Adrenal gland (tissue), 19 donors: ENCODE measurements at places on chromosomes 3 and 15.
A peak's percentile ranks its signal among the peaks of the same experiment; 100 is the strongest.

DNA sequence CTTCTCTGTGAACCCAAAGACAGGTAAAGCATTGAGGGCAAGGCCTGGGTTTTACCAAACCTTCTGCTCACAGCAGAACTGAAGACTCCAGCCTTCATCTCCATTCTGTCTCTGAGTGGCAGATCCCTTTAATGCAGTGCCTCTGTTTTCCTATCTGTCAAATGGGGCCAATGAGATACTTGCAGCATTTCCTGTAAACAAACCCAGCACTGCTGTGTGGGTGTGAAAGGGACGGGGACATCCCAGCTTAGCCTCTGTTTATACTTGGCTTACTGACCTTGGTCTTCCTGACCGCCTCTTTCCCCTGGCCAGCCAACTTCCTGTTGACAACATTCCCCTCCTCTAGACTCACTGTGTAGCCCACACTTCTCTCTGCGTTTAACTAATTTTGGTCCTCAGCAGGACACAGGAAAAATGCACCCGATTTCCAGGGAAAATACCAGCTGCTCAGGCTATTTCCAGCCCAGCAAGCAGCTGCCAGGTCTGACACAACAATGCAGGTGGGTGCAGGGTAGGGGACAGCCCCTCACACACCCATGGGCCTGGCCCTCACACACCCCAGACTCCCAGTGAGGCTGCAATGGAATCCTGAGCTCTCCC lies 105.9 kb upstream of the HERC1 start:
- peak; percentile 72 for DNase-seq

DNA sequence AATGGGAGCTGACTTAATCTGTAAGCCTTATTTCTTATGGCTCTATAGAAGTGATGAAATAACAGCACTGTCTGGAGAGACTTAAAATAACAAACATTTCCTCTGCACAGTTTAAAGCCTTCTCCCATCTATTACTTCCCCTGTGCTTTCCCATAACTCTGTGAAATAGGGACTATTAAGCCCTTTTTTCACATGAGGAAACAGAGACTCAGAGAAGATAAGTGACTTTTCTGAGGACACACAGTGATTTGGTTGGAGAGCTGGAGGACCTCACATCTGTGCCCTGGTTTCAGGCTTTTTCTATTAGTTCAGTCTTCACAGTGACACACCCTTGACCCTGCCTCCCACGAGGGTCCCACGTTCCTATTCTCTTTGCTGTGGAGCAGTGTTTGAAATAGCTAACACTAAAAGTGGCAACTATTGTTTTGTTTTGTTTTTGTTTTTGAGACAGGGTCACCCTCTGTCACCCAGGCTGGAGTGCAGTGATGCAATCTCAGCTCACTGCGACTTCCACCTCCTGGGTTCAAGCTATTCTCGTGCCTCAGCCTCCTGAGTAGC lies 82.9 kb downstream of the ST6GAL1 start:
- DNase-seq, result no peak

DNA sequence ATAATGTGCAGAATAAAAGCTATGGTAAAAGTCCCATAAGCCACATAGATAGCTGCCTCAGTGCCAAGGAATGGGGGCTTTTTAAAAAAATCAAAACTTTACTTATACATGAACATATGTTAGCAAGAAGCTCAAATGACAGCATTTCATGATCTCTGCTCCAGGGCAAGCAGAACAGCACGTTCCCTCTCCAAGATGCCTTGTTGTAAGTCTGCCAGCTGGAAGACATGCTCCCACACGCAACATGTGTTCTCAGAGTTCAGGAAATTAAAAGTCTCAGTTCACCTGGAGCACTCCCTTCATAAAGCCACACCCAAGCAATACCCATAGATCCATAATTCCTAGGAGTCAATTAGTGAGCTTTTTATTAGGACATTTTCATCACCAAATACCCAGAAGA lies 52.2 kb downstream of the ABI3BP start:
- no peak for DNase-seq

- no peak for DNase-seq
Measured at GRCh38 chr3:120436523-120437050, 14.2 kb downstream of the FSTL1 start.

DNA sequence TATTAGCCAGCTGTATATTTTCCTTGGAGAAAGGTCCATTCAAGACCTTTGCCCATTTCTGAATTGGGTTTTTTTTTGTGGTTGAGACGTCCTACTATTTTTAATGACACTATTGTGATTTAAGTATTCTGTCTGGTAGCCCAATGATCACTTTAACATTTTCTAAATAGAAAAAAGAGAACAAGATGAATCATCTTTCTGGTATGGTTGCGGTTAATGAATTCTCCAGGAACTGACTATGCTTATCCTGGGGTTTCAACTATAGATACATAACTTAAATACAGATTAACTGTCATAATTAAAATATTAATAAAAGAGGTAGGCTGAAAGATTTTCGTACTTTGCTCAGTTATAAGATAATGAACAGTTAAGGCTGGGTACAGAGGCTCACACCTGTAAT lies 51.9 kb downstream of the PBRM1 start:
- no peak for DNase-seq
